ENCODE measurements at places on chromosomes 13 and 19.
A peak's percentile ranks its signal among the peaks of the same experiment; 100 is the strongest.

DNA sequence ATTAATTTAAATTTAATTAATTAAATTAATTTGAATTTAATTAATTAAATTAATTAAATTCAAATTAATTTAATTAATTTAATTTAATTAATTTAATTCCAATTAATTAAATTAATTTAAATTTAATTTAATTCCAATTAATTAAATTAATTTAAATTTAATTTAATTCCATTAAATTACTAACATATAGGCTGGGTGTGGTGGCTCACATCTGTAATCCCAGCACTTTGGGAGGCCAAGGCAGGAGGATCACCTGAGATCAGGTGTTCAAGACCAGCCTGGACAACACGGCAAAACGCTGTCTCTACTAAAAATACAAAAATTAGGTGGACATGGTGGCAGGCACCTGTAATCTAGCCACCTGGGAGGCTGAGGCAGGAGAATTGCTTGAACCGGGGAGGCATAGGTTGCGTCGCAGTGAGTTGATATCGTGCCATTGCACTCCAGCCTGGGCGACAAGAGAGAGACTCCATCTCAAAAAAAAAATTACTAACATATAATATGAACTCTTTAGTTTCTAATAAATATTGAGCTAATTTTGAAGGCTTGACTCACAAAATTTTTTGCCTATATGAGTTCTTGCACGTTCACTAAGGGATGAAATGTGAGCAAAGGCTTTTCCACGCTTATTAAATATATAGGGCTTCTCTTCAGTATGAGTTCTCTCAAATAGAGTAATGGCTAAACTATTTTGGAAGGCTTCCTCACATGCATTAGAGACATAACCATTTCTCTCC, 9.0 kb upstream of the USP29 start:
- no peak for DNase-seq

GRCh38 chr19:51139299-51140014, 2.6 kb upstream of the SIGLEC7 start:
- no peak for DNase-seq

DNA sequence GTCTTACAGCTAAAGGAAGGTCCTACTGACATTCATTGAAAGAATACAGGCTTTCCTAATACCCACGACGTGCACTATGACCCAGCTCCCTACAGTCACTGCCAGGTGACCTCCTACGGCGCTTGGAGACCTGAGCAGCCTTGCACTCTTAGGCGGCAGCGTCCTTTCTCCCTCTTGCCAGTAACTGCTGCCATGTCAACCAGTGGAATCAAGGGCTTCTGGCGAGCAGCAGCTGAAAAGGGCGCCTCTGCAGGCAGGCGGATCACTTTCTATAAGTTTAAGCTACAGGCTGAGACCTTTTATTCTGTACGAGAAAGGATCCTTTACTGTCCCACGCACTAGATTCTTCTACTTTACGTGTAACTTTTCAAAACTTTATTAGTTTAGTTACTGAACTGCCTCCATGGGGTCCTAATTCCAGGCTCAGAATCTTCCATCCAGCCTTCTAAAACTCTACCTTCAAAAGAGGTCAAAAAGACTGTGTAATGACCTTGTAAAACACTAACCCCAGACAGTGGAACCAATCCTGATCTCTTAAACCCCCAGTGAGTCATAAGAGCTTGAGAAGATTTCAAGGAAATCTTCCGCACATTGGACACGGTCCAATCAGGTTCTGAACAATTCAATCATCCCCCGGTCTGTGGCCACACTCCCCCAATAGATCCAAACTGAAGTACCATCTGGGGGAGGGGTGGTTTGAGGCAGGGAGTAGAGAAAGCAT, 1.9 kb downstream of the KCTD12 start:
- DNase-seq, result peak; percentile 49

- DNase-seq, result no peak
These were observed 42.3 kb downstream of the ENOX1 start for GRCh38 chr13:43744261-43745031.

GRCh38 chr19:38684078-38684861, 36.8 kb downstream of the ACTN4 start:
- no peak for DNase-seq

GRCh38 chr13:22061806-22062391, 391.0 kb downstream of the FGF9 start:
- peak; percentile 77 for DNase-seq

- DNase-seq, result no peak
These were observed 886.1 kb upstream of the MIR17HG start for GRCh38 chr13:90461398-90461797.

DNA sequence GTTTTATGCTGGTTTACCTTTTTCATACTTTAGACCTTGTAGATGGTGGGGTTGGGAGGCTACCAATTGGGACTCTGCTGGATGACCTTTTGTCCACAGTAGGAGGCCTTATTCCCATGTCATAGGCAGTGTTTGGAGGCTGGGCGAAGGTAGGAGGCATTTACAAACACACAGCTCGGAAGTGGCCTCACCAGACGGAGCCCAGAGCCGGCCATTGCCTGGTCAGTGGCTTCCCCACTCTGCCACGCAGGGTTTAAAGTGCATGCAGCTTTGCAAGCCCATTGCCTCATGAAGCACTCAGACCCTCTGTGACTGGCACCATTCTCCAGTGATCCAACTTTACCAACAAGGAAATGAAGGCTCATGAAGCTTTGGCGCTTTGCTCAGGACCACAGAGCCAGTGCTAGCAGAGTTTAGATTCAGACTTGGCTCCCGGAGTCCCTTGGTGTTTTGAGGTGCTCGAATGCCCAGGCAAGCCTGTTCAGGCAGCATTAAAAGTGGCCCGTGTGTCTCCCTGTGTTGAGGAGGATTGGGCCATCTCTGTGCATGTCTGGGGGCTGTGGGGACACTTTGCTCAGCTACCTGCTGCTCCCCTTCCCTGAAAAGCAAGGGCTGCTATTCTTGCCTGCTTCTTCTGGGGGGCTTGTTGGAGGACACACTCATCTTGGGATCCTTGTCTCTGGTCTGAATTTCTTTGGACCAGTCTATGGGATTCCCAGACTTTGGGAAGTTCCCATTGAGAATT, 148.7 kb downstream of the ZNF536 start:
- DNase-seq, result no peak

GRCh38 chr13:97521726-97522125, 87.8 kb downstream of the RAP2A start:
- DNase-seq, result no peak

DNA sequence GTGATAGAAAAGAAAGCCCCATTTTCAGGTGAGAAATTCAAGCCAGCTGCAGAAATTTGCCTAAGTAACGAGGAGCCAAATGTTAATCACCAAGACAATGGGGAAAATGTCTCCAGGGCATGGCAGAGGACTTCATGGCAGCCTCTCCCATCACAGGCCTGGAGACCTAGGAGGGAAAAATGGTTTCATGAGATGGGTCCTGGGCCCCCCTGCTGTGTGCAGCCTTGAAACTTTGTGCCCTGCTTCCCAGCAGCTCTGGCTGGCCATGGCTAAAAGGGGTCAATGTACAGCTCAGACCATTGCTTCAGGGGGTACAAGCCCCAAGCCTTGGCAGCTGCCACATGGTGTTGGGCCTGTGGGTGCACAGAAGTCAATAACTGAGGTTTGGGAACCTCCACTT, 9.9 kb downstream of the N4BP2L1 start:
- no peak for DNase-seq

DNA sequence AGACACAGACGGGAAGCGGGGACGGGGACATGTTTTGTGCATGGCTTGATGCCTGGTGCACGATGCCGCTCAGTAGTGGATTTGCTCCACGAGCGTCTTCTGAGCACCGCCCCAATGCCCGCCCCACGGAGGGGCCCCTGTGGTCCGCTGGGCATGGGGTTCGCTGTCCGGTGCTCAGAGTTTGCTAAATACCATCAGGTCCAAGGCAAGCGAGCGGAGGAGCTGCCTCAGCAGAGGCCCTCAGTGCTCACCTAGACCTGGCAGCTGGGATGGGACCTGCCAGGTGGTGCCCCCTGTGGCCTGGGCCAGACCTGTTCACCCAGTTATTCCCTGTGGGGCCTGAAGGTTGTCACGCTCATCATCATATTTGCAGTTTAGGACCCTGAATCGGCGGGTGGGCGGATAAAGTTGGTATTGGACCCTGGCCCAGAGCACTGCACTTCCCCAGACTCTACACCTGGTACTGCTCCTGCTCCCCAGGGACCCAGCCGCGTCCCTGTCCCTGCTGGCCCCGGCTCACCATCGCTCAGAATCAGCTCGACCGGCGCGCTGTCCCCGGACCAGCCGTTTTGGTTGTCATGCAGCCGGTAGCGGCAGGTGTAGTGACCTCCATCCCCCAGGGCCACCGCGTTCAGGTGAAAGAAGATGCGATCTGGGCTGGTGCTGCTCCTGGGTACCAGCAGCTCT, 2.3 kb downstream of the A1BG start:
- DNase-seq, result no peak
